ENCODE measurements at places on chromosomes 12 and 14. TPM values are rescaled to one million over a fixed set of nuclear protein-coding genes. Genes with fewer than 3 reads are reported as not detected.

The WNT1 gene
- total RNA-seq = not detected

The AMIGO2 gene
- 104 TPM for total RNA-seq

The SIRT4 gene
- total RNA-seq = 2.4 TPM

The PMCH gene
- not detected for total RNA-seq

The OAS2 gene
- total RNA-seq = 0.77 TPM

The KRT82 gene
- not detected for total RNA-seq

The TMEM117 gene
- 11.4 TPM for total RNA-seq

Data from uterine smooth muscle cell (primary cell).